SK-N-DZ (cell line): ENCODE measurements at places on chromosomes 5 and 9.

- no peak for DNase-seq
Measured at GRCh38 chr5:62790348-62790747, 211.7 kb downstream of the LRRC70 start.

GRCh38 chr5:10521466-10522223 is 42.2 kb upstream of the ANKRD33B start:
- DNase-seq = no peak

GRCh38 chr5:159911349-159911748 is 4.9 kb upstream of the ADRA1B start:
- DNase-seq = no peak

- no peak for DNase-seq
Measured at GRCh38 chr5:38643616-38644015, 87.2 kb upstream of the LIFR start.

GRCh38 chr5:73352243-73352642 is 96.3 kb downstream of the FOXD1 start:
- DNase-seq = no peak

GRCh38 chr5:78050888-78051287 is 243.6 kb downstream of the AP3B1 start:
- DNase-seq = no peak

- peak; percentile 86 for DNase-seq
Measured at GRCh38 chr9:98315551-98316060, 60.2 kb upstream of the TBC1D2 start.

DNA sequence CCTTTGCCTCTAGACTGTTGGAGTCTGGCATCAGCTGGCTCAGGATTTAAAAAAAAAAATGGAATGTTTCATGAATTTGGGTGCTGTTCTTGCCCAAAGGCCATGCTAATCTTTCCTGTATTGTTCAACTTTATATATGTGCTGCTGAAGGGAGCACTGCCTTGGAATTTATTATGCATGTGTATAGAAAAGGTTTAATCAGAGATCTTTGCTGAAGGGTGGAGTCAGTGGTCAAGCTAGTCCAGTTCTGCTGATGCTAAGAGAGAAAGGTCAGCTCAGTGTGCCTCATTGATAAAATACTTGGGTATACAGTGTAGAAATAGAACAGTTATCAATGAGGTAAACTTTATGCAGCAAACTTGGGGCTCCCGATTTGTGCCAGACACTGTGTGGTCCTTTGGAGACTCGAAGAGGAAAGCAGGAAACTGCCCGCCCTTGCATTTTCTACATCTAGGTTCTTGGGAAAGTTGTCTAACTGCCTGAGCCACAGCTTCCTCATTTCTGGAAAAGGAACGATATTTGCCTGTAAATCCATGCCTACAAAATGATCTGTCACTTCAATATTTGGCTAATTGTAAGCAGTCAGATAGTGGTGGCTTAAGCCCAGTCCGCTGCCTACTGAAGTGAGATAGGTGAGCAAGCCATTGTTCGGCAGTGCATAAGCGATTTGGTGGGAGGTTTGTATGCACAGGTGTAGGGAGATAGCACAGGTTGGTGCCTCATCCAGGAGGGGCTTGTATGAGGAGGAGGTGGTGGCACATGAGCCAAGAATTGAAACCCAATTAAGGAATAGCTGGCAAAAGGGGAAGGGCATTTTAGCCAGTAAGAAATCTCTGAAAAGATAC is 29.2 kb upstream of the GTF2H2C start:
- DNase-seq = no peak

DNA sequence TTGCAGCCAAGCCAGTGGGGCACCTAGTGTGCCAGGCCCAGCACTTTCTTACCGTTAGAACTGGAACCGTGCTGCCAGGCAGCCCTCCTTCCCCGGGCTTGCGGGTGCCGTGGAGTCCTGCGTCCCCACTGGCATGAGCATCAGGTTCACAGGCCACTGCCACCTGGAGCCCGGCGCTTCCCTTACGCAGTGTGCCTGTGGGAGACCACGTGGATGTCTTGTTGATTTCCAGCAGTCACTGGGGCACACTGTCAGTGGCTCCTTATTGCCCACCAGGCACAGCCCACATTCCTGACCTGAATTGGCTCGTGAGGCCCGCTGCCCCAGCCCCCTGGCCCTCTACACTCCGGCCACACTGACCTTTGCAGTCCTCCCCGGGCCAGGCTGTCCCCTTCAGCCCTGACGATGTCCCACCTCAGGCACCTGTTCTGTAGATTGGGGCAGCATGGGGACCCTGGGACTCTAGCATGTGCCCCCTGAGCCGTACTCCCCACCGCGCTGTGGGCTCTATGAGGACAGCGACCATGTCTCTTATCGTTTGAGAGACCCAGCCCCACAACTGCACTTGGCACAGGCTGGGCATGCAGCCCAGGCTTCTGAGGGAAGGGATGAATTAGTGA is 10.4 kb upstream of the CEL start:
- DNase-seq = no peak

DNA sequence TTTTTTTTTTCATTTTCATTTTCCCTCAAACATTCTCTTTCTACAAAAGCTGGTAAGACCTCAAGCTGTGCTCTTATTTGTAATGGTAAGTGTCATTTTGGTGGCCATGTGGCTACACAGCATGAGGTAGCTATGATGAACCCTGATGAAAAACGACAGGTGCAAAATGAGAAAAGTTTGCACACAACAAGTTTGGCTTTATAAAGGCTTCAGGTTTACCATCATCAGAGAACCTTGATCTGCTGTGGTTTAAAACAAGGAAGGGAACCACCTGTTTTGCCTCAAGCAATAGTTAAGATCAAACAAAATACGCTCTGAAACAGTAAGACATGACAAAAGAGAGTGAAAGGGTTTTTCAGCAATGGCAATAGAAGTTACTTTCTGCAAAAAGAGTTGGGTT is 1124.6 kb upstream of the ACO1 start:
- no peak for DNase-seq

GRCh38 chr5:44632344-44632743 is 176.4 kb upstream of the MRPS30 start:
- no peak for DNase-seq

GRCh38 chr9:119137479-119137878 is 231.8 kb downstream of the BRINP1 start:
- DNase-seq = no peak

GRCh38 chr5:147733075-147733474 is 49.5 kb downstream of the JAKMIP2 start:
- DNase-seq = no peak

DNA sequence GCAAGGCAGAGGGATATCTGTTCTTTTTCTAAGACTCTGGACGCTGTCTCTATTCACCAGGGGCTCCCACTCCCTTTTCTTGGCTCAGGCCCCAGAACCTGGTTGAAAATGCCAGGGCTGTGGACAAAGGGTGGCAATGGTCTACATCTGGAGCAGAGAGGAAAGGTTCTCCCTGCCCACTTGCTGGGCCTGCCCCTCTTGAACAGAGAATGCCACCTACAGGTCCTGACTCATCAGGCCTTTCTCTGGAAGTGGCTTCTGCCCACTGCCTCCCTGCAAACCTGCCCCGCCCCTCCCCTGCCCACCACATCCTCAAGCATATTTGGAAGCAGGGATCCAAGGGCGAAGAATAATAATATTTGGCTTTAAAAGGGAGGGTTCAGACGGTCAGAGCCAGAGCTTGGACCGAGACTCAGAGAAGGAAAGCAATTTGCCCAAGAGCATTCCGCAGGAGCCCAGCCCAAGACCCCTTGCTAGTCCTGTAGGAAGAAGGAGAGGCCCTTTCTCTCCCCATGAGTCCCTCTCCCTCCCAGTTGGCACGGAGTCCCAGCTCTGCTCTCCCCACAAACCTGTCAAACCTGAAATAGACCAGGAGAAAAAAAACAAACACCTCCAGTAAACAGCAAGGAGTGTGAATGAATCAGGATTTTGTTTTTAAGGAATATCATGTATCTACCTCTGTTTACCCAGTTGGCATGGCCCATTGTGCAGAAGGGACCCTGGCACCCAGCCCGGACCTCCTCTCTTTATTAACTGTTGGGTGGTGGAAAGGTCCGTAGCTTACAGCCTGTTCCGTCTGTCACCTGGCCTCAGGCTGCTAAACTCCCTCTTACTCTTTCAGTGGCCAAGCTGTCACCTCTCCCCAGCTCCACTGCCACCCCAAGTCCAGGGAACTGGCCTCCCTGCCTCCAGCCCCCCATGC is 37.7 kb upstream of the STXBP1 start:
- no peak for DNase-seq

DNA sequence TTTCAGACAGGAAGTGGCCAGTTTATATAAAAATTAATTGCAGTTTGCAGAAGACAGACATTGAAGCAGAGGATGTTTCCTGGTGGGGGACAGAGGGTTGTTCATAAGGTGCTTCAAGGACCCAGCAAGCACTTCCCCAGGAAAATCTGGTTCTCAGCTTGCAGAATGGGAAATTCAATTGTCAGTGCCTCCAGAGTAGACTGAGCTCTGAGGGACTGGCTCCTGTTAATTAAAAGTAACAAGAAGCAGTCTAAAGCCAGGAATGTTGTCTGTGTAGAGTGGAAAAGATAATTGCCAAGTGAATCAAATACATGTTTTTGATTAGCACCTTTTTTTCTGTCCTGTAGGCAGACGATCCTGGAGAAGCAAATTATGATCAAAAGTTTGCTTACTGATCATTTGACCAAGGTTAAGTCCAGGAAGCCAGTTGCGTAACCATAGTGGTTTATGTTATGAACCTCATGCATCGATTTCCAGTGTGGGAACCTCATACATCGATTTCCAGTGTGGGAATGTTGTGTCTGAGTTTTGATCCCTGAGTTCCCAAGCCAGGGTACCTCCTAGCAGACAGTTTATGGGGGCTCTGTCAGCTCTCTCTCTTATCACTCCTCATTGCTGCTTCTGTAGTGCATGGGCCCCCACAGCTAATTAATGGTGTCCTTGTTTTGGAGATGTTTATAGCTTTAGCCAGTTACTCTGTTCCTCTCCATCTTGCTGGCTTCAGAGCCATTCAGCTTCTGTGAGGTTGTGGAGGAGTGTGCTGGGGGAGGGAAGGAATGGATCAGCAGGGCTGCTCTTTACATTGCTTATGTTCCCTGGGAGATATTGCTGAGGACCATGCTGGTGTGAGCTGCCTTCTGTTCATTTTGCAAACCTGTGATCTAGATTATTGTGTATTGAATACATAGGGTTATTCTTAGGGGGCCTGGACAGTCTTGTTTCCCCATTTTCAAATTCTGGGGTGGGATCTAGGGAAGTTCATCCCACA is 17.1 kb downstream of the MSANTD3 start:
- no peak for DNase-seq

- no peak for DNase-seq
Measured at GRCh38 chr5:69374911-69375446, 5.4 kb downstream of the RAD17 start.

DNA sequence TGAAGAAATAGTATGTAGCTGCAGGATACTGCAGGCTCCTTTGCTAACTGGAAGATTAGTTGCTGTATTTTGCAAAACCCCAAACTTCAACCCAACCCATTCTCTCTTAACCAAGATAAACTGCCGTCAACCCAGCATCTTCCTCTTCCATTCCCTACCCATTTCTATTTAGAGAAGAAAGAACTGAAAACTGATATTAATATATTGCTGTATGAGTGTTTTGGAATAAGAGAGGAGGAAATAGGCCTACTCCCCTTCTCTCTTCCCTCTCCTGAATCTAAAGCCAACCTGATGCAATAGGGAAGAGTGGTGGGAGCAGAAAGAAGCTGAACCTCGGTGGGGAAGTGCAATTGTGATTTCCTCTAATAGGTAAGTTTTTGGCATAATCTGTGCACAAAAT is 83.7 kb downstream of the TMEM215 start:
- no peak for DNase-seq

DNA sequence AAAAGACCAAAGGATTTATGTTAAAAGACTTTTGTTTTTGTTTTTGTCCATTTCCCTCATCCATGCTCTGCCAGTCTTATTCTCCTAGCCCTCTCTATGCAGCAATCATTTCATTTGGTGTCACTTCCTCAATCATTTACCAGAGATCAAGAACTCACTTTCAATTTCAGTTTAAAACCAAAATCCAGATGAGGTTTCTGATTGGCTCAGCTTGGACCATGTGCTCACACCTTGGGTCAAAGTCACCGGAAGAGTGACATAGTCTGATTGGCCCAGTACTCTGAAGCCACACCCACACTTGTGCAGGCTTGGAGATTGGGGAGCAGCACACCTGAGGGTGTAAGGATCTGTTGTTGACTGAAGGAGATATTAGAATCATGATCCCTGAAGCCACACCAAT is 79.6 kb downstream of the TLR4 start:
- DNase-seq = no peak

DNA sequence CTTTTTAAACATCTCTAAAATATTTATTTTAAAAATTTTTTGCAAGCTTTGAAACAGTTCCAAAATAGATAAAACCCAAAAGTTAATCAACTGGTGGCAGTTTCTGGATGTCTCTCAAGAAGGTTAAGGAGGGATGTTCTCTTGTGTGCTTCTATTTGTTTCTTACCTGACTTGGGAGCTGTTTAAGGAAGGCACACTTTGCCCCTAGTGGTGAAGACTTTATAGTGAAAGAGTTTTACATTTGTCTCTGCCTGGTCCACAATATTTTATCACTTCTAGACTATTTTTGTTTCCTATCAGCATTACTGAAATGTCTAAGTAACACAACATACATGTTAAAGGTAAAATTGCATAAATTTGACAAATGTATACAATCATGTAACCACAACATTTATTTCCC is 552.8 kb downstream of the SEMA5A start:
- peak; percentile 10 for DNase-seq

GRCh38 chr9:95148208-95148520 is 169.3 kb downstream of the FANCC start:
- no peak for DNase-seq

DNA sequence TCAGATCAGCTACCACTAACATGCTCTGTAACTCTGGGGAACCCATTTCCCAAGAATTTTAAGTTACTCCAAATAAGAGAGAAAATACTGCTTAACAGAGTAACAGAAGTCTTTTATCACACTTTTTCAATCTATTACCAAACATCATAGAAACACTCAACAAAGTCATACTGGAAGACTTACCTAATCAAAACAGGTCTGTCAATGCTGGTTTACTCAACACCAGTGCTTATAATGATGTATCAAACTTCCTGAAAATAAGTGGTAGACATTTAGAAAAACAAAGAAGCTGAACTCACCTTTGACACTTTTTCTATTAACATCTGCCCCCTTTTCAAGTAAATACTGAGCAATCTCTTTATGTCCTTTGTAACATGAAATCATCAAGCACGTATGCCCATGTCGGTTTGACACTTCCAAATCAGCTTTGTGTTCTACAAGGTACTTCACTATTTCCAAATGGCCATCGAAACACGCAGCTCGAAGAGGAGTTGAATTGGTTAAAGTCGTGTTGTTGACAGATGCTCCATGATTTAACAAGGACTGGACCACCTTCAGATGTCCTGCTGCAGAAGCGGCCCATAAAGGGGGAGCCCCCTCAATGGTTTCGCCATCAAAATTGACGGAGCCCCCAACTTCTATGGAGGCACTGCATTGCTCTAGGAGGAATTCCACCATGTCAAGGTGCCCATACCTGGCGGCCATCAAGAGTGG is 1.8 kb downstream of the FEM1C start:
- peak; percentile 8 for DNase-seq

- DNase-seq = no peak
Measured at GRCh38 chr5:102481054-102481715, 17.6 kb downstream of the SLCO6A1 start.
